ENCODE measurements at places on chromosomes 1 and 21.

DNA sequence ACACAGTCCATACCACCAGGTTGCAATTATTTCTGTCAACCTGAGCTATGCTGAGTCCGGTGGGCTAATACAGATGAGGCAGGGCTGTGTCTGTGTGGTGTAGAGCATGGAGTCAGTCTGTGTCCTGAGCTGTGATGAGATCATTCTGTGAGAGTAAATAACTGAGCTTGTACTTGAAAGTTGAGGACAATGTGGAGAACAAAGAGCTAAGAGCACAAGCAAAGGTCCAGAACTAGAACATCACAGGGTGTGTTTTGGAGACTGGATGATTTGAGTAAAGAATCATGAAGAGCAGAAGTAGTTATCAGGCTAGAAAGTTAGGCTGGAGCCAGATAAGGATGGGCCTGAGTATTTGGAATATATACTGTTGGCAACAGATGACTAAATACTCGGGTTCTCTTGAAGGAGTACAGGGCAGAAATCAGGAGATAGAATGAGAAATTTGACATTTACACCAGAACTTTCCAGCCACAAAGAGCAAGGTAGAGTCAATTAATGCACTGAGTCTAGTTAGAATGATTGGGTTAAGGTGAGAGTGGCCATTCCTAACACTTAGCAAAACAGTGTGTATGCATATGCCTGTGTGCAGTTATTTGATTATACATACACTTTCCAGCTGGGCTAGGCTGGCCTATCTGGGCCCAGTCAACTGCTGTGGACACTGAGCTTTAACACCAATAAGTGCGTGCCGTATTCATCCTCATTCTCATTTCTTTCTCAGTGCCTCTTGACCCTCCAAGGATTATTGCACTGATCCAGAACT lies 48.8 kb downstream of the LEPR start:
- DNase-seq = no peak

GRCh38 chr1:218804014-218804785 lies 369.5 kb upstream of the LYPLAL1 start:
- no peak for DNase-seq

GRCh38 chr1:212070720-212071302 lies 35.3 kb downstream of the DTL start:
- no peak for DNase-seq

DNA sequence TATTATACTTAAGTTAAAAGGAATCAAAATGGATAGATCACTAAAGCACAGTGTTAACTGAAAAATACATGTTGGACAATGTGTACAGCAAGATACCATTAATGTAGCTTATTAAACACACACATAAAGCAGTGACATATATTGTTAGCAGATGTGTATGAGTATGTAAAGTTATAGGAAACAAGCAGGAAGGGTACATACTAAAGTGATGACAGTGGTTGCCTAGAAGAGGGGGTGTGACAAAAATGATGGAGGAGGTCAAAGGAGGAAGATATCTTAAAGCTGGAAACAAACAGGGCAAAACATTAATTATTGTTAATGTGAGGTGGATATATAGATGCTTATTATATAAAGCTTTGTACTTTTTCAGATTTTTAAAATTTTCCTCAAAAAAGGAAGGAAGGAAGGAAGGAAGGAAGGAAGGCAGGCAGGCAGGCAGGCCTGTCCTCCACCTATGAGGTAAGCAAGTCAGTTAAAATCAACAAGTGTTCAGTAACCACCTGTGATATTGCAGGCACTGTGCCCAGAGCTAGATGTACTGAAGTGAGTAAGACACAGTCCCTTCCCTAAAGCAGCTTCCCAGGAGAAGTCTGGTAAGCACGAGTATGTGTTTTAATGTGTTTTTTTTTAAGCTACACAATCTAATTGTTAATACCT lies 252.9 kb upstream of the NR5A2 start:
- DNase-seq = no peak

DNA sequence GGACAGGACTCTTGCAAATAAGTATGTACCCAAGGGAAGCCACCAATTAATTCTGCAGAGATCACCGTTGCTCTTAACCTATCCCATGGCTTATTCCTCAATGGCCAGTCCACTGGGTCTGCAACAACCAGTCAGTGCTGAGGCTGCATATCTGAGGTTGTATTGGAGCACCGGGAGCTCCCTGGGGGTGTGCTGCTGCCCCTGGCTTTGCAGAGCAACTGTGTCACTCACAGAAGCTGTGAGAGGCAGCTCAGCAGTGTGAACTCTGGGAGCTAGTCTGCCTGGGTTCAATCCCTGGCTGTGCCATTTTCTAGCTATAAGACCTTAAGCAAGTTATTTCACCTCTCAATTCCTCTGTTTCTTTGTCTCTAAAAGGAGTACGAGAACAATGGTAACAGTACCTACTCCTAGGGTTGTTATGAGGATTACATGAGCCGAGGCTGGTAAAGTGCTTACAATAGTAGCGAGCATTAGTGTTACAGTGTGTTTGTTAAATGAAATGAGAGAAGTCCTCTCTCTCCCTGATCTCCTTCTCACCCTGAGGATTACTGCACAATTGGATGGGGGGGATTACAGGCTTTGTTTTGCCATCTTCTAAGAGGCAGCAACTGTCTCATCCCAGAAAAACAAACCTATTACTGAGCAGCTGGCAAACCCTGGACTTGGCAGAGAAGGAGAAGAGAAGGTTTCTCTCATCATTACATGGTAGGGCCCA lies 3.6 kb downstream of the RXRG start:
- DNase-seq = no peak

DNA sequence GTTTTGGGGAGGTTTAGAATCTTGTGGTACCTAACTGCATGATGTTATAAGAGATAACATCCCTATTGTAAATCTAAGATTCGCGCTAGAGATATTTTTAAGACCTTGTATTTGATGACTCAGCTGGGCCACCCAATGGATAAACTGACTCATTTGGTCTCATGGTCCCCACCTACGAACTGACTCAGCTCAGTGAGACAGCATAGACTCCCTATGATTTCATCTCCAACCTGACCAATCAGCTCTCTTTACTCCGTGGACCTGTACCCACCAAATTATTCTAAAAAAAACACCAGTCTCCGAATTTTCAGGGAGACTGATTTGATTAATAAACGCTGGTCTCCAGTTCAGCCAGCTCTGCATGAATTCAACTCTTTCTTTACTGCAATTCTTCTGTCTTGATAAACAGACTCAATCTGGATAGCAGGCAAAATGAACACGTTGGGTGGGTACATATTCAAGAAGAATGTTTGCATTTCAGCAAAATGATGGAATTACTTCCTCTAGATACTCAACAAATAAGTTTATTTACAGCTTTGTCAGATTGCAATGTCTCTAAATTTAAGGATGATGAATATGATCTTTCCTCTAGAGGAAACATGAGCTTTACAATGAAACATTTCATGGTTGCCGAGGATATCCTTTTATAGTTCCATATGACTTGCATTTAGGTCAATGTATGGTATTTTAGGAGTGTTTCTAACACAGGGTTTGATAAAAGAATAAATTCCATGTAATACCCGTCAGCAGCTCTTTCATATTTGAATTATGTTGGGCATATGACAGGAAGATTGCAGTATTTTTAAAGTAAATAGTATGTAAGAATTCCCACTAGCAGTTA lies 516.6 kb upstream of the RGS18 start:
- DNase-seq = no peak

- DNase-seq = no peak
These were observed 11.0 kb downstream of the DMRTB1 start for GRCh38 chr1:53470155-53470554.

DNA sequence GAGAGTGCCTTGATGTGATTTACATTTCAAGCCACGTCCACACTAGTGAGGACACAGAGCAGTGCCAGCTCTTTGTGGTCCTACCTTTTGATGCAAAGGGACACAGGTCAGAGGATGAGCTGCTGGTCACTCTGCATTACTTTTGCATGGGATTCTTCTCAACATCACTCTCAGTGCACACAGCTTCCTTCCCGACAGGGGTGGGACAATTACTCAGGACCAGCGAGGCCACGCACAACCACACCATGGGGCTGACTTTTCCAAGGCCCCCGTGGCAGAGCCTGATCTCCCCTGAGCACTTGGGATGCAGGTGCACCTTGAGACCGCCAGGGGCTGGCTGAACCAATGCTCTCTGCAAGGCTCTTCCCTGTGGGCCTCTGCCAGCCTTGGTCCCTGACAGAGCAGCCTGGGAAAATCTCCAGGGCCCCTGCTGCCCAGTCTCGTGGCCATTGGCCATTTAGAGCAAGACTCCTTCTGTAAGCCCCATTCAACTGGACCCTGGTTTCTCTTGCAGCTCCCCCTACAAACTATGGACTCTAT lies 13.2 kb upstream of the PRAMEF12 start:
- no peak for DNase-seq

DNA sequence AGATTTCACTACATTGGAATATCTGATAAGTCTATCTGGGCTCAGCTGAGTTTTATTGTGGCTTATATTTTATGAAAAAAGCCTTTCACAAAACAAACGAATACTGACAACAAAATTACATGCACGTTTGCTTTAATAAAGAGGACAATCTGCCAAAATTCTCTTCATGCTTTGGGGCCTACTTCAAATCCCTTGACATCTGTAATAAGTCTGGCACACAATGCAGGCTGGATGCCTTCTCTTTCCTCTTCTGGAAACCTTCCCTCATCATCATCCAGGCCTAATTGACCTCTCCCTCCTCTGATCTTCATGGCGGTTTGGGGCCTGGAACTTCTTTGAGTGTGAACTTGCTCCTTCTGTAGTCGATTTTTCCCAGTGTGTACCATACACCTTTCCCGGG lies 70.3 kb downstream of the MAP10 start:
- no peak for DNase-seq

- peak; percentile 24 for DNase-seq
These were observed 17.4 kb upstream of the KCNAB2 start for GRCh38 chr1:6028042-6028850.

- no peak for DNase-seq
These were observed 3.2 kb upstream of the ZBTB21 start for GRCh38 chr21:42013376-42013775.

- DNase-seq = no peak
These were observed 26.4 kb downstream of the TMEM53 start for GRCh38 chr1:44647896-44648295.
